Stimulated activated CD4-positive, alpha-beta T cell treated with anti-CD3 and anti-CD28 coated beads, Interleukin-4, amount 100 ng/mL, for 48 hours (primary cell): ENCODE measurements at places on chromosomes 2 and 18.
A peak's percentile ranks its signal among the peaks of the same experiment; 100 is the strongest.

DNA sequence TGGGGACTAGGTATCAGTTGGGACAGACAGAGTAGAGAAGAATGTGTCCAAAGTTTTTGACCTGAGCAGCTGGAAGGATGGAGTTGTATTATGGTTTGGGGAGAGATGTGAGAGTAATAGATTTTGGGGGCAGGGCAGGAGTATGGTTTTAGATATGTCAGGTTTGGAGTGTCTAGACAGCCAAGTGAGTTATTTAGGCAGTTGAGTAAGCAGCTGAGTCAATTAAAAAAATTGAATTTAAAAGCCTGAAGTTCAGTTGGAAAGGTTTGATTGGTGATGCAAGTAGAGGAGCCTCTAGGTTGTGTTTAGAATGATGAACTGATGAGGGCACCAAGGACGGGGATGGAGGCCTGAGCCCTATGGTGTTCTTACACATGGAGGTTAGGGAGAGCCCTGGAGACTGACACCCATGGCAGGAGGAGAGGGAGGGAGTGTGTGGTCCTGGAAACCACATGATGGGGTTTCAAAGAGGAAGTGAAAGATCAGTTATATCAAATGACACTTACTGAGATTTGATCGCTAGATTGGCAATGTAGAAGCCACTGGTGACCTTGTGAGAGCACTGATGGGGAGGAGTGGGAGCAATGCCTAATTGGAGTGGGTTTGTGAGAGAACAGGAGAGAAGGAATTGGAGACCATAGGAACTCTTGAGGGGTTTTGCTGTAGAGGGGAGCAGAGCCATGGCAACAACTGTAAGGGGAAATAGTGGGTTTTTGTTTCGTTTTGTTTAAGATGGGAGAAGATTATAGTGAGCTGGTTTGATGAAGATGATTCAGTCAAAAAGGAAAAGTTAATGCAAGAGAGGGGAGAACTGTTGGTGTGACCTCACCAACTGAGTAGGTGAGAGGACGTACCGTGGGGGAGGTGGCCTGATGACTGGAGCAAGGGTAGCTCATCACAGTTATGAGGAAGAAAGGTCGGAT, 10.3 kb downstream of the ITGA6 start:
- DNase-seq, result no peak

GRCh38 chr2:1742301-1742680, 2.0 kb downstream of the PXDN start:
- DNase-seq, result no peak

GRCh38 chr2:164644036-164644700, 22.9 kb upstream of the GRB14 start:
- DNase-seq, result no peak

DNA sequence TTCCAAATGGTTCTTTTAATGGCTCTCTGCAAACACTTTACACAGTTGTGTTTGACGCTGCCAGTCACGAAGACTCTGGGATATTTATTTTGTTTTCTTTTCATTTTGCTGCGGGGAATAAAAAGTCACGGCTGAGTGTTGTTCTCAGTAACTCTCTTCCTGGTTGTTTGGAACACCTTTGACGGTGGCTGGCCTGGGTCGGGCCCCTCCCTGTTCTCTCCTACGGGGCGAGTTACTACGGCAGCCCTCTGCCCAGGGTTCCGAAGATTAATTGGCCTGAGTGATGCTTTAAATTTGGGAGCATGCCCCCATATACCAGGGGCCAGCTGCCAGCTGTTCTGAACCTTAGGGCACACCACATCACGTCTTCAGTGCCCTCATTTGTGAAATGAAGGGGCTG, 84.7 kb downstream of the GATA6 start:
- DNase-seq, result no peak

DNA sequence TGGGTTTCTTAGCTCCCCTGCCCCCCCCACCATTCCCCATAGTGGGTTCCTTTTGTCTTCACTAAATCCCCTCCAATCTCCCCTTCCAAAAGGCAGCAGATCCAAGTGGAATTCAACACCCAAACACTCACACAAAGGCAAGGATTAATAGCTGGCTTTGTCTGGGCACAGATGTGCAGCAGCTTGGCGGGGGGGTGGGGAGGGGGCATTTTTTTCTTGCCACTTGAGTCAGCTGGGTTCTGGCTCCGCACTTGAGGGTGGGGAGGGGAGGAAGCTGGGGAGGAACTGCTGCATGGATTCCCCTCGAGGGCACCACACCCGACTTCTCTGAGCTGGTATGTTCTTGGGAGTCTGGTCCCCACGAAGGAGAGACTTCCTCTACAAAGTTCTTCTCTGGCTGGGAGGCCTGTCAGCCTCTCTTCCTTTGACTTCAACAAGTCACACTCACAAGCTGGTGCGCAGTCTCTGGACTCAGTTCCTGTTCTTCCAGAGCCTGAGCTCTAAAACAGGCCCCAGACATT, 36.0 kb downstream of the SERTAD2 start:
- DNase-seq, result no peak

DNA sequence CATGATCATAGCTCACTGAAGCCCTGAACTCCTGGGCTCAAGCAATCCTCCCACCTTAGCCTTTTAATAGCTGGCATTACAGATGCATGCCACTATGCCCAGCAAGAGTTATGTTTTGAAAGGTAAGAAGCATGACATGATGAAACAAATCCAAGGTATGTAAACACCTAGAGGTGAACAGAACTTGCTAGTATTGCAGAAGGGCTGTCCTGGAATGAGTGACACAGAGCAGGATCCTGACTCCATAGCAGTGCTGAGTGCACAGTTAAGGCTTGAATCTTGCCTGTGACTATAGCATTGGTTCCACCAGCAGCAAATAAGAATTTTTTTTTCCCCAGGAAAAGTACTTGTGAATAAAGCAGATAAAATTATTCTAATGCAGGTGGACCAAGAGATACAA, 309.5 kb downstream of the PIK3C3 start:
- DNase-seq, result no peak

DNA sequence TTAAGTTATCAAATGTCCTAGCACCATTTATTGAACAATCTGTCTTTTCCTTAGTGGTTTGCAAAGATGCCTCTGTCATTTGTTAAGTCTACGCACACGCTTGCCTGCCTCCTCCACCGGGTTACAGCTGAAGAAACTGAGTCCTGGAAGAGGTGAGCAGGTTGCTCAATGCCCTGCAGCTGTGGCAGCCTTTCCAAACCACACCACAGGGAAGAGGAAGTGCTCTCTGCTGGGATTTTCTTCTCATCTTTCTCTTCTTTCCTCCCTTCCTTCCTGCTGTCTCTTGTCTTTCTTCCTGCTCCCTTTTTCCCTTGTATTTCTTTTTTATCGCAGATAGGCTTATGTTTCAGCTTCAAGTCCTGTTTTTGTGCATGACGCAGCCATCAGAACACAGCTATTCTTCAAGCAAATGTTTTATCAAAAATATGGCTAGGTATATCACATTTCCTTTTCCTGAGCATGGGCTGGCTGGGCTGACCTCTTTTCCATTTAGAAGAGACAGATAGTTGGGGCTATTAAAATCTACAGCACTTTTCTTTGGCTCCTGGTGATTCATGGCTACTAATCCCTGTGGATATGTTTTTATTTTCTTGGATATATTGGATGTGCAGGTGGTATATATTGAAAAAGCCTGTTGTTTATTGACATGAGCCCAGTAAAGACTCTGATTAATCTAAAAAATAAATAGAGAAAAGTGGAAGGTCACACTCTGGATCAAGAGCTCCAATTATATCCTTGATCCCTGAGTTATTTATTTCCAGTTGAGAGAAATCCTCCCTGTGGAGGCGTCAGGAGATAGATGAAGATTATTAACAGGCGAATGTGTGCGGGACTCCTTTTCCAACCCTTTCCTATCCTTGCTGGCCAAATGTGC, 214.6 kb downstream of the TSN start:
- DNase-seq, result no peak

DNA sequence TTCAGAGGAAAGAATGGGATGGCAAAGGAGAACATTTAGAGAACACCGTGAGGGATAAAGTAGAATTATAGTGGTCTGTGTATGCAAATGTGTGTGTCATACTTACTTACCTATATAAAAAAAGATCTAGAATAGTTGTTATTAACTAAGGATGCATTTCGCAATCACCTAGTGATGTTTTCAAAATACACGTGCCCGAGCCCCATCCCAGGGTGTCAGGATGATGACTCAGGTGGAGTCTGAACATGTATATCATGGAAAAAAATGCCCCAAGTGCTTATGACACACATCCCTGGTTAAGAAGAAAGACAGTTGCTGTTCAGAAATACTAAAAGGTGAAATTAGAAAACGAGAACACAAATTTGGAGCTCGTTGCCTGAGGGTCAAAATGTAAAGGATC, 109.0 kb downstream of the CERS6 start:
- no peak for DNase-seq

DNA sequence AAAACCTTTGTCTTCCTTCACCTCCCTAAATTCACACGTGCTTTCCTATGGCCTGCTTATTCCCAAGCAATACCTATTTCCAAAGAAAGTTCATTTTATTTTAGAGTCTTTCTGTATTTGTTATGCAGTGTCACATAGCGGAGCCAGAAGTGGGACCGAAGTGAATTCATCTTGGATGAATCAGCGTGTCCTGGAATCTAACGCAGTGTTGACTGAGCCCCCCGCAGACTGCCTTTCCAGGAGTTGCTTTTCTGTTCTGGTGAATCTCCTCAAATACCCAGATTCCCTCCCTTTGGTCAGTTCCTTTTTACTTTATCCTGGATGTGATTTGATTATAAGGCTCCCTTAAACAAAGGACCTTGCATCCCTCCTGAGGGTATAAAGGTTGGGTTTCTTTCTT, 10.8 kb downstream of the ALPP start:
- no peak for DNase-seq

GRCh38 chr2:225471039-225471438, 71.5 kb downstream of the NYAP2 start:
- no peak for DNase-seq

DNA sequence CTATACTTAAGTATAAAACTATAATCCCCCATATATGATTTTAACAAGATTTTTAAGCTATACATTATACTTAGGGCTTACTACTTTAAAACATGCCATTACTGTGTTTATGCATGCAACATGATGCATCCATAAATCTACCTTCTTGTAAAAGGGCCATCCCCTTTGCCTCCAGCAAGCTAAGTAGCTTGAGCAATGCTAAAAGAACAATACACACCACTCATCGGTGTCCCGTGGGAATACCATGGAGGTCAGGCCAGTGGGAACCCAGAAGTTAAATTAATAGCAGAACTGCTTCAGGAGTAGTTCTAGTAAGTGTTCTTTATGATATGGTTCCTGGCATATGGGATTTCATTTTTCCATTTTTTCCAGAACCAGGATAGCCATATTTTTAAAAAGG, 37.8 kb downstream of the SH3RF3 start:
- no peak for DNase-seq

- no peak for DNase-seq
Measured at GRCh38 chr2:238694136-238694755, 153.6 kb upstream of the TWIST2 start.

GRCh38 chr2:14720739-14721138, 88.2 kb downstream of the LRATD1 start:
- no peak for DNase-seq

- DNase-seq, result no peak
Measured at GRCh38 chr2:221077251-221077650, 494.9 kb downstream of the EPHA4 start.

DNA sequence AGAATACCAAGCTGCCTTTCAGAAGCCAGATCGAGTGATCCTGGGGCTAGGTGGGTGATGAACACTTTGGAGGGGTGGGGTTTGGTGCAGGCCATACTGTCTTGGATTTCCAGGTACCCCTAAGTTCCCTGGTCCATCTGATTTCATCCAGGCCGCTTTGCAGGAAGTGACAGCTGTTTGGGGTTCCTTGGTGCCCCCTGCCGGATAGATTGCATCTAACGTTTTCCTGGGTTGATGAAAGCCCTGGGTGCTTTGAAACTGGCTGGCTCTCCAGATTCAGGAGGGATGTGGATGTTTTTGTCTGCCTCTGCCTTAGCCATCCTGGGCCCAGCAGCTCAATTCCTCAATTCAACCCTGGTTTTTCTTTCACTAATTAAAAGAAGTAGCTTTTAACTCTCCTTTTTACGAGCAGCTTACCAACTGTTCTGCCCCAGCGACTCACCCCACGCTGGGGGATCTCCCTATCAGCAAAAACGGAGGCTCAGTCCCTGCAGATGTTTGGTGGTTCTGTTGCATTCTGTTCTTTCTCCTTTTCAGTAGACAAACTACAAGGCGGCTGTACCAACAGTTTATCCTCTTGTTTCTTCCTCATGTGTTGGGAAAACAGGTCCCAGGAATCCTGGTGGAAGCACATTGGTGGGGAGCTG, 37.1 kb downstream of the ARHGEF4 start:
- DNase-seq, result peak; percentile 61

GRCh38 chr2:10810202-10811161, 2.1 kb downstream of the PDIA6 start:
- no peak for DNase-seq

DNA sequence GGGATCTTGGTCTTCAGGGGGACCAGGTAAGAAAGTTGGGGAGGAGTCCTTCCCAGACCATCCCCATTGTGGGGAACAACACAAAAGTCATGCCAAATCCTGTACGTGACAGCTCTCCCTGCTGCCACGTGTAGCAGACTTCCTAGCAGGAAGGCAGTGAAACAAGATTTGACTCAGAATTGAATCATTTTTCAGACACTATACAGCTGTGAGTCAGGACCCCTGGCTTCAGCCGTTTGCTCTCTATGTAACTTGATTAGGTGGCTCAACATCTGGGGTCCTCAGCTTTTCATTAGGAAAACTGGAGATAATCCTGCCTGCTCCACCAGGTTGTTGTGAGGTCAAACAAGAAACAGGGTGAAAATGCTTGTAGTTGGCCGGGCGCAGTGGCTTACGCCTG, 32.9 kb upstream of the PDCL3 start:
- DNase-seq, result no peak

DNA sequence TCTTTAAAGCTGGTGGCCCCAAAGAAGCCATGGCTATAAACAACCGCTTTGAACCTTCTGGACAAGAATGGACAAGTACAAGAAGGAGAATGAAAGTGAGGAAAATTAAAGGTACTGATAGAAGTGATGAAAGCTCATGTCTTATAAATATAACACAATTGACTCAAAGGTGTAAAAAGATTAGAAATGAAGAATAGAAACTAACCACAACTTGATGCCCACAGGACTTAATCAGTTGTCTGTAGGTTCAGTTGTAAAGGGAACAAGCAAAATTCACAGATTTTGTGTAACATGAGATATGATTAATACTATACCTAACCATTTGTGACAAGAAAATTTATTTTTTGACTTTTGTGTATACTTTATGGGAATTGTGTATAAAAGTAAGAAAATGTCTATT, 135.7 kb downstream of the NUP35 start:
- no peak for DNase-seq

DNA sequence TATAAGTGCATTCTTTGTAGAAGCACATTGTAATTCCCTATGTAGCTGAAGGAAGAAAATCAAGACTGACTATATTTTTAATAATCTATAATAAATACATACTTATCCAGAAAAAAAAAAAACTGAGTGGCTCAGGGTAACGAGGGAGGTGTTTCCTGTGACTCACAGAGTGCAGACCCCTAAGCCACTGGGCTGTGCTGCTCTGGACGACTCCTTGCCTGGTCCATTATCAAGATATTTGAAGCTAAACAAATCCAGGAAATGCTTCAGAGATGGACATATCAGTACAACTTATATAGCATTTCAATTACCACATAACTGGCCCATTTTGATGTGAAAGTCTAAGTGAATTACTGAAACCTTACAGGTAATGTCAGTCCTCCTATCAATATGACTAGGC, 80.6 kb downstream of the PIGN start:
- DNase-seq, result no peak

GRCh38 chr2:72843301-72843700, 17.5 kb upstream of the EXOC6B start:
- DNase-seq, result no peak

GRCh38 chr2:100819370-100820272, at the start of gene NPAS2:
NPAS2 (plus strand) TSS chr2:100820139; CDS start chr2:100904755, 84,616 bp downstream.
- DNase-seq, result no peak

- DNase-seq, result no peak
Measured at GRCh38 chr2:144490857-144491256, 29.1 kb downstream of the ZEB2 start.
